ENCODE measurements at places on chromosomes 7 and 10. TPM values are rescaled to one million over a fixed set of nuclear protein-coding genes. Genes with fewer than 3 reads are reported as not detected.

GRCh38 chr10:30443049-30443448 is 9.1 kb downstream of the MAP3K8 start:
- no peak for DNase-seq

The TMEM213 gene
- total RNA-seq = not detected

- no peak for DNase-seq
Observed at GRCh38 chr7:140404565-140405065, 757 bp downstream of the RAB19 start.

- DNase-seq = no peak
Observed at GRCh38 chr10:129841590-129841989, 122.5 kb downstream of the EBF3 start.

DNA sequence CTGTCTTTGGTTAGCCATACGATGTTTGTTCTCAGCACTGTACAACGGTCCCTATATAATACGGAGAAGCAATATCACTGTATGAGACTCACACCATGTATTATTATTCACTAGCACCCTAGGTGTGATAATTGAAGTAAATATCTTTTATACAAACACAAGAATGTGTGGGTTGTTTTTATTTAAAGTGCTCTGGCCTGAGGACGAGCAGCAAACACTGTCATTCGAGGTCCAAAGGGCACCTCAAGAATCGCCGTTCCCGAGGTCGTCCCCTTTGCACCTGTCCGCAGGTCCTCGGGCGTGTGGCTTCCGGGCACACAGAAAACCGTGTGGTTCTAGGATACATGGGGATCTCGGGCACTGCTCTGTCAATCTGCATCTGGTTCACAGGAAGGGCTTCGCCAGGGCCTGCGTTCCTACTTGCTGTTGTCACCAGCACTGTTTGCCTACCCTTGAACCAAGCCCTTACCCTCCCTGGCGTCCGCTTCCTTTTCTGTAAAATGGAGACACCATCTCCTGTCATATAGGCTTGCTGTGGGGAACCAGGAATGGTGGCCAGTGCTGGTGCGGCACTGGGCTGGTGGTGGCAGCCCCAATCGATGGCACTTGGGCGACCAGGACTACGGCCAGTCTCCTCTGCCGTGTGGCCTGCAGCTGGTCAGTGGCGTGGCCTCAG is 28.5 kb upstream of the SH2B2 start:
- no peak for DNase-seq

DNA sequence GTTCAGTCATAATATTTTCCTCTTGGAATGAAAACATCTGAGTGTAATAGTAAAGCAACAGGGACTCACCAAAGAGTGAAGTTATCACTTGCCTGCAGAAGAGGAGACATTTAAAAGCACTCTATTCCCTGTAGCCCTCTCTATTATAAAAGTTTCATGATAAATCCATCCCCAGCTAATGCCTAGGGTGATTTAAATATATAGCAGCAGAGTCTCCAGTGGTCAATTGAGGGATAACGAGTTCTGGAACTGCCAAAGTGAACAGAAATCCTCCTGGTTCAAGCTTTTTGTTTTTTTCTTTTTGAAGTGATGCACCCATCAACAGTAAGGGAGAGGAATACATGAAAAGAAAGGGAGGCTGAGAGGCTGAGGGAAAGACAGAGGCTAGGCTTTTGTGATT is 87.3 kb downstream of the EVX1 start:
- DNase-seq = no peak

The DPYSL4 gene
- 31.7 TPM for total RNA-seq

- no peak for DNase-seq
Observed at GRCh38 chr7:3911685-3912084, 610.6 kb downstream of the SDK1 start.

DNA sequence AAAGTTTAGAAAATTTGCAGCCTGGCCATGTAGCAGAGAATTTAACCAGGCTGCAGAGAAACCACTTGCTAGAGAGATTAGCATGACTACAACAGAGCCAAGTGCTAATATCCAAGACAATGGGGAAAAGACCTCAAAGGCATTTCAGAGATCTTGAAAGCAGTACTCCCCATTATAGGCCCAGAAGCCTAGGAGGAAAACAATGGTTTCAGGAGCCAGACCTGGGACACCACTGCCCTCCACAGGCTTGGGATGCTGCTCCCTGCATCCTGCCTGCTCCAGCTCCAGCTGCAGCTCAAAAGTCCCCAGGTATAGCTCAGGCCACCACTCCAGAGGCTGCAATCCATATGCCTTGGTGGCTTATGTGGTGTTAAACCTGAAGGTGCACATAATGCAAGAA is 101.5 kb upstream of the TMEM72 start:
- no peak for DNase-seq

DNA sequence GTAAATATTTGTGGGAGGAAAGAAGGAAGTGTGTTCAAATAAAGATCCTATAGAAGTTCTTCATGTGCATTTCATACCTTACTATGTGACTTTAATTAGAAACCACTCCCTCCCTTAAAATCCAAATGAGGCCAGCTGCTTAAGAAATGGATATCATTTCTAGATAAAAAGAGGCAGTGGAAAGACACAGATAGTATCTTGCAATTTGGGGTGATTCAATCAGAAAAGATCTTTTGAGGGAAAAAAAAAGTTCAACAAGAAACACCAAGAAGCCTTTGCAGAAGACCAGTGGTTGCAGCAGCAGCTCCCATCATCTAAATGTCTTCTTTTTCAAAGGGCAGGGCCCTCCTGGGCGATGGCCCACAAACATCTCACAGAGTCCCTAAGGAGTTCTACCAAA is 200.1 kb downstream of the LRRN3 start:
- DNase-seq = no peak

The PRKCQ gene
- 0.30 TPM for total RNA-seq

DNA sequence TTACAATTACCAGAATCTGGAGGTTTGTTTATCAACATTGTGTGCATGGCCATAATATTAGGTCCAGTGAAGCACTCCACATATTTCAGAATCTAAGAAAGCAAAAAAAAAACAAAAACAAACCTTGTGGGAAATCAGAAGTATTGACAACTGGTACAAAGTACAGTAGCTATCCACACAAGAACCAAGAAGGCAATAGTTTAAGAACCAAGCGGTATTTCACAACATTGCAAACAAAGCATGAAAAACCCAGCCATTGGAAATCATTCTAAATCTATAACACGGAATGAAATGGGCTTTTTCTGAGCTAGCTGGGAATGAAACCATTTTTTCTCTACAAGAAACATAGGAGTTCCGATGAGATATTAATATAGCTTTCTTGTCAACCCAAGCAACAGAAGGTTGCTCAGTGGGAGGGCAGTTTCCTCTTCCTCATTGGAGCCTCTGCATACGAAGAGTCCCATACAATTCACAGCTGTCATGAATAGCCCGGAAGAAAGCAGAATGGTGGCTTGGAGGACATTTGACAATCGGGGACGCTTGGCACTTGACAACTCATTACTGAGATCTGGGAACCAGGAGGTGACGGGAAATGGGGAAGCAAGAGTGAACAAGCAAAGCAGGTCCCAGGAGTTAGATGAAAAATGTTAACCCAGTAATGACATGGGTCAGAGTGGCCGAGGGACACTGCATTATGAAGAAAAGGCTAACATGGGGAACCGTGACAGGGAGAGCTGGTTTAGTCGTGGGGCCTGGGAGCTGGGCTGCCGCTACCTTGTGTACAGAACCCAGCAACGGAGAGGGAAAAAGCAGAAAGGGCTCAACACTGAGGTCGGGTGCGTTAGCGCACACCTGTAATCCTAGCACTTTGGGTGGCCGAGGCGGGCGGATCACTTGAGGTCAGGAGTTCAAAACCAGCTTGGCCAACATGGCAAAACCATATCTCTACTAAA is 7.8 kb downstream of the PHYH start:
- DNase-seq = no peak

GRCh38 chr10:69328380-69328735 is 50.1 kb downstream of the HK1 start:
- no peak for DNase-seq

The ECHDC3 gene
- 105 TPM for total RNA-seq

The HOXA13 gene
- total RNA-seq = not detected

DNA sequence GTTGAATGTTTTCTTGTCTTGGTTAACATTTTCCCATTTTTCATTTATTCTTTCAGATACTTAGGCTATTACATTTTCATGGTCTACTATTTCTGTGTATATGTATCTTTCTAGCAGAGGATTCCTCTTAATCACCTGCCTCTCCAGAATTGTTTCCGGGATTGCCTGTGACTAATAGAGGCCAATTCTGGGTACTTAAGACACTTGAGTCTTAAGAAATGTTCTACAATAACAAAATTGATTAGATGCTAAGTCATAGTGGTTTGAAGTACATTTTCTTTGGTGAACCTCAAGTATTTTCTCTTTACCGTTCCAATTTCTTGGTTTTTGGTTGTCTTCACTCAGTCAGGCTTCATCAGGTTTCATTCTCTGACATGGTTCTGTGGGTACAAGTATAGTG is 26.4 kb downstream of the BBS9 start:
- no peak for DNase-seq

GRCh38 chr7:114821030-114821900 is 100.6 kb upstream of the MDFIC start:
- DNase-seq = no peak

DNA sequence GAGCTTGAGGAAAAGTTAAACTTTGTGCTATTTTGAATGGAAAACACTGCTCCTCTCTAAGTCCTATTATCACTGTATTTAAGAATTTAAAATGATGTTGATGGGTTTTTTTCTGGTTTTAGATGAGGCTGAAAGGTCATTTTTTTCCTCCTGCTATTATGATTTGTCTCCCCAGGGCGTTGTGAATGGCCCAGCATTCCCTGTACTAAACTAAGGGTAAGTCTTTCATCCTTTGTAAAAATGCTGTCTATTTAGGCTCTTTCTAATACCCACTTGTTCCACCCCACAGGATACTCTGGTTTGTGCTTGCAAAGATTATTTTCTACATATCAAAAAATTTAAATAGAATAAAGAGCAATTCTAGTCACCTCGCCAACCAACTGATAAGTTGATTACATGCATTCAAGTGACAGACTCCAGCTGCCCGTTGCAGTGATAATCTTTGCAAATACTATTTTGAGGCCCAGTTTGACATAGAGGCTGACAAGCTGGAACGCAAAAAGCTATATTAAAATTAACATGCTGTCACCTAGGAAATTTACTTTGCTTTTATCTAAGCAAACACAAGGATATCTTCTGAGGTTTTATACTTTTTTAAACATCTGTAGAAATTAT is 222.3 kb upstream of the TMEM229A start:
- no peak for DNase-seq
